CD4-positive, alpha-beta T cell treated with Interleukin-1 beta for 1 hour (primary cell): ENCODE measurements at places on chromosomes 5 and 9.

GRCh38 chr5:15680455-15680854 lies 180.5 kb downstream of the FBXL7 start:
- DNase-seq = no peak

DNA sequence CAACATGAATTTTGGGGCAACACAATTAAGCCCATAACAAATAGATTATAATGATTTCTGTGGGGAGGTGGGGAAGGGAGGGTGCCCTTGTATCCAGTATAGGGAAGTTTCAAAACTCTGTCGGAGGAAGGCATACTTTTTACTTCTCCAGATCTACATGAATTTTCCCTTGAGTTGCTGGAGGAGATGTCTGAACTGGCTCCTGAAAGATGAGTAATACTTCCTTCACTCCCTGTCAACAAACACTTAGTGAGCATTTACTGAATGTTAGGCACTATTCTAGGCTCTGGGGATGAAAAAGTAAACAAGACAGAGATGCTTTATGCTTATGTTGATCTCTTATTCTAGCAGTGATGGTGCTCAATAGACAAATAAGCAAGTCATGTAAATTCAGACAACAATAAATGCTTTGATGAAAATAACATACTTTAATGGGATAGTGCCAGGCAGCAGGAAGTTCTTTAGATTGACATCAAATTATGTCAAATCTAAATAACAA lies 197.9 kb upstream of the ANKH start:
- no peak for DNase-seq

DNA sequence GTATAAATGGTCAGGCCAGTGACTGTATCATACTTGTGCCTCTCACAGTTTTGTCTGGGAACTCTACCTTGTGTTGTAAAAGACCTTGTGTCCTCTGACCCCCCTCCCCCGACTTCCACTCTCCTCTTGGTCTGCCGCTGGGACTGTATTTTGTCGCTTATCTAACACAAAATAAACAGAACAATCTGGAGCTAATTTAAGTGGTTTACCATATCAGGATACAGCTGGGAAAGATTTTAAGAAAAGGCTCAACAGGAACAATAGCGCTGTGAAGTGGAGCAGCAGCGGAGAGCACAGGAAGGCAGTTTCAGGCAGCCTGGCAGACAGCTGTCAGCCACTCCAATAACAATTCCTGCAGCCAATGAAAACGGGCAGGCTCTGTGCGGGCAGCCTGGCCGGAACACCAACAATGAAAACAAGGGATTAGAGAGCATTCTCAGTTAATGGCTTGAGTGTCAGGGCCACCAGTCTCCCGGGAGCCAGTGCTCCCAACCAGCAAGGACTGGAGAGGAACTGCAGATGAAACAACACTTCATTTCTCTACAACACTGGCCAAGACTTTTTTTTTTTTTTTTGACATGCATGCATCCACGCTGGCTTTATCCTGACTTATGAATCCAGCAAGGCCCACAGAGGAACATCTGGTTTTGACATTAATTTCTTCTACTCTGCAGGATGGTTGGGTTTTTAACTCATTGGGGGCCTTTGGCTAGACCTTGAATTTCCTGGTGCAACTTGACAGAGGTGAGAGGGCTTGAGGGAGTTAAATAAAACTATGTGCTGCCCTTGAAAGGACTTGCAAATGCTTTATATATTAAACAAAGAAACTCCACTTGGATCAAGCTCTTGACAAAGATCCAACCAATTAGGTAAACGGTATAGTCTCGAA lies 76.7 kb downstream of the ARSB start:
- DNase-seq = no peak

DNA sequence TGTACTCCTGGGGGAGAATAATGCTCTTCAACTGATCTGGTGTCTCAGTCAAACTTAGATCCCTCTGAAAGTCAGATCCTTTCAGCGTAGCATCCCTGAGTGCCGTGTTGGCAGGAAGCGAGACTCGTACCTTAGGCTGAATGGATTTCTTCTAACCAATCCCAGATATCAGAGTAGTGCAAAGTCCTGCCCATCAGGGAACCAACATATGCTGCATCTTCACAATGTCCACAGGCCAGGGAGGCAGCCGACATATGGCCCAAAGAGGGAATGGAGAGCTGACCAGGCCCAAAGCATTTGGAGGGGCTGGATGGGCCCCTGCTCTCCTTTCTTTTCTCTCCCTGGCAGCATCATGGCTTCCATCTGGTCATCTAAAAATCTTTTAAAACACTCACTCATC lies 497.0 kb upstream of the DAP start:
- no peak for DNase-seq

DNA sequence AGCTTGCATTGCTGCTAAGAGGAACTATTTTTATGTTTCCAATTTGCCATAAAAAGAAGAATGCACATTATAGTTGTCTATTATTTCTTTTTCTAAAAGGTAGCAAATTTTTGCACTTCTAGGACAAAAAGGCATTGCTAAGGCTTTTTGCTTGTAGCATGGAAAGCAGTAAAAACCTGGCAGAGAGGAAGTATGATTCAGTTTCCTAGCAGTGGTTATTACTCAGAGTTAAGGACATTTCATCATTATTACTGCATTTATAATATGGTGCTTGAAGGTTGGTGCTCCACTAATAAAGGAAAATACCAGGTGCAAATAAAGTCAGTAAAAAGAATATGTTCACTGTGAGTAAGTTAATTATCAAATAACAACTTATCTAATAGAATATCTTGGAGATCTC lies 179.8 kb upstream of the PLPPR1 start:
- no peak for DNase-seq

DNA sequence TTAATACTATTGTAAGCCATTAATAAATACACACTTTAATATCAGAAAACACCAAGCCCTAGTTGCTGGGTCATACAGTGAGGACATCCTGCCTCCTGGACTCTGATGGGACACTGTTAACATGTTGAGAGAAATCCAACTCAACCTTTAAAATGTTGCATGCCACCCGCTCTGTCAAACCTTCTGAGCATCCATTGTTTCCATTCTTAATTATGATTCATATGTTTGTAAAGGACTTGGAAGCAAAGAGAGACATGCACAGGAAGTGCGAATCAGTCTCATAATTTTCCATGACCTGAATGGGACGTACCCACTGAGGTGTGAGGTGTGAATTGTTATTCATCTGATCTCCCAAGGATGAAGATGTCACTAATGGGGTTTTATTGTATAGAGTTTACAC lies 186.4 kb downstream of the CAAP1 start:
- DNase-seq = no peak

GRCh38 chr9:110187126-110187525 lies 20.8 kb downstream of the C9orf152 start:
- no peak for DNase-seq

DNA sequence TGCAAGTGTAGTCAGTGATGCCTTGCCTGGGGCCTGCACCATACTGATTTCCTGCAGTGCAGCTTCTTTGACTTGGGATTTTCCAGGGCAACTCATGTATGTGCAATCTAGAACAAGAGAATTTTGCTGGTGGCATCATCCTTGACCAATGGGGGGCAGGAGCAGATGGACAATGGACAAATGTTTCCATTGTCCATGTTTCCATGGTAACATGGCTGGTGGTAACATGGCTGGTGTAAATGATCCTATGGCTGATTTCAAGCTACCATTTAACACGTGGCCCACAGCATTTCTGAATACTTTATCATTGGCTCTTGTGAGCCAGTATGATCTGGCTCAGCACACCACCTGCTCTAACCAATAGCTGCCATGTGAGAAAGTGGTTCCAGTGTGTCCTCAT lies 130.1 kb upstream of the OSMR start:
- no peak for DNase-seq

GRCh38 chr5:54470128-54470527 lies 14.6 kb downstream of the HSPB3 start:
- DNase-seq = no peak

DNA sequence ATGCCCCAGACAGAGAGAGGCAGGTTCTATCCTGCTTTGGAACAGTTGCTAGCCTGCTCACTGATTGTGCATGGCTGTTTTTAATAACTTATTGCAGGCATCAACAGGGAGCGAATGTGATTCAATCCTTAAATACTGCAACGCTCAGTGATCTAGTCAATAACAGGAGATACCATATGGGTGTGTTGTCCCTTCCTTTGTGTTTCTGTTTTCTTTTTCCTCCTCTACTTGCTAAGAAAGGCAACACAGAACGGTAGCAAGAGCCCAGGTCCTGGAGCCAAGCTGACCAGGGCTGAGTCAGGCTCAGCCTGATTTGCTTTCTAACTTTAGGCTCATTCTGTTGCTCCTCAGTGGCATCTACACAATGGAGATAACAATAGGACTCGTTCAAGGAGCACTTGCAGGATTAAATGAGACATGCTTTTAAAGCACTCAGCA lies 98.6 kb upstream of the EQTN start:
- DNase-seq = no peak

- no peak for DNase-seq
These were observed 189.0 kb downstream of the NR3C1 start for GRCh38 chr5:143214458-143214857.

- no peak for DNase-seq
These were observed 10.4 kb downstream of the C9orf152 start for GRCh38 chr9:110197330-110198187.

DNA sequence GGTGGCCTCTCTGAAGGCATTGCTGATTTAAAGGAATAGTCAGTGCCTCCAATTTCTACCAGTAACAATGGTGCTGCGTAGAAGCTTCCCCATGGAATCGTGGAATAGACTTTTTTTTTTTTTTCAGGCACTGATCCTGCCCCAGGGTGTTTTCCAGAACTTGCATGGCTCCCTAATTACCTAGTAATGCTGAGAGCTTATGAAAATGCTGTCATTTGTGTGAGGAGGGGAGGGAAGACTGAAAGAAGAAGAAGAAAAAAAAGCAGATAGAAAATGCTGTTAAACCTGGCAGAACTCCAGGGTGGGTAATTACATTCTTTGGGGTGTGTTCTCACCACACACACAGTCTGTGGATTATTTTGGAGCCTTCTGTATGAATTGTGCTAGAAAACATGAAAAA lies 4.8 kb upstream of the GRIA1 start:
- no peak for DNase-seq

GRCh38 chr5:59777028-59777427 lies 116.5 kb downstream of the PDE4D start:
- DNase-seq = no peak

- DNase-seq = no peak
These were observed 47.1 kb upstream of the FYB1 start for GRCh38 chr5:39266442-39266841.

GRCh38 chr9:38211002-38211401 lies 142.0 kb upstream of the SHB start:
- DNase-seq = no peak

- no peak for DNase-seq
These were observed 6.0 kb upstream of the SLC2A6 start for GRCh38 chr9:133484671-133485437.

GRCh38 chr5:9337928-9338595 lies 207.8 kb downstream of the SEMA5A start:
- no peak for DNase-seq

GRCh38 chr9:87540444-87541105 lies 42.9 kb downstream of the DAPK1 start:
- DNase-seq = no peak

- peak; percentile 42 for DNase-seq
These were observed at the start of gene PCDHGC3 for GRCh38 chr5:141475625-141476131. Gene PCDHGC3, plus strand, starts transcription at chr5:141475966. Its CDS starts 151 bp downstream, at chr5:141476117.

GRCh38 chr9:93660352-93661046 lies 84.1 kb downstream of the PHF2 start:
- DNase-seq = no peak

- DNase-seq = no peak
These were observed 119.6 kb upstream of the FSTL4 start for GRCh38 chr5:133731951-133732350.

GRCh38 chr5:140630292-140631035 lies 2.5 kb downstream of the CD14 start:
- DNase-seq = no peak

GRCh38 chr9:31700252-31701045 lies 684.0 kb upstream of the ACO1 start:
- no peak for DNase-seq

DNA sequence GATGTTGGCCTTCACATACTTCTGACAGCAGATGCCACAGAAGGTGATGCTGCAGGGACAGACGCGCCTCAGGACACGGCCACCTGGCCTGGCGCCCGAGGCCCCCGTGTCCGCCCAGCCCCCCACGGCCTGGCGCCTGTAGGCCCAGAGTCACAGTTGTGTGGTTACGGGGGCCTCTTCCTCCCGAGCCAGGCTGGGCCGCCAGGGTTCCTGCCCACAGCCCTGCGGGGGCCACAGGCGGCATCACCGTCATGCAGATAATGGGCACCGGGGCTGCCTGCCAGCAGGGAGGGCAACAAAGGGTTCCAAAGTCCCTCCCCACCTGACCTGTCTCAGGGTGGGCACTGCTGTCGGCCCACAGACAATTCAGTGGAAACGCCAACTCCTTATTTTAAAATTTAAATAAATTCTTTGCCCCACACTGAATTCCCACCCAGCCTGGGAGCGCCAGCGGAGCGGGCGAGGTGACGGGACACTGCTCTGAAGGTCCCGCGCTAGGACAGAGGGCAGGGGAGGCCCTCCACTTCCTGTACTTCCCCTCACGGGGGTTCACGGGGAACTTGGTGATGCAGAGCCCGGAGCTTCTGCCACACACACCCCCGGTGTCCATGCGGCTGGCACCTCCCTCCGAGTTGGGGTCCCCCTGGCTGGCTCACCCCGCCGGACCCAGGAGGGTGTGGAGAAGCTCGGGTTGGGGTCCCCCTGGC lies 40.6 kb downstream of the EXOC3 start:
- DNase-seq = no peak

- DNase-seq = no peak
These were observed 156.2 kb downstream of the NR3C1 start for GRCh38 chr5:143247134-143247815.

GRCh38 chr5:82234885-82235284 lies 43.3 kb downstream of the RPS23 start:
- no peak for DNase-seq
